ENCODE measurements at places on chromosomes 2 and 18.

DNA sequence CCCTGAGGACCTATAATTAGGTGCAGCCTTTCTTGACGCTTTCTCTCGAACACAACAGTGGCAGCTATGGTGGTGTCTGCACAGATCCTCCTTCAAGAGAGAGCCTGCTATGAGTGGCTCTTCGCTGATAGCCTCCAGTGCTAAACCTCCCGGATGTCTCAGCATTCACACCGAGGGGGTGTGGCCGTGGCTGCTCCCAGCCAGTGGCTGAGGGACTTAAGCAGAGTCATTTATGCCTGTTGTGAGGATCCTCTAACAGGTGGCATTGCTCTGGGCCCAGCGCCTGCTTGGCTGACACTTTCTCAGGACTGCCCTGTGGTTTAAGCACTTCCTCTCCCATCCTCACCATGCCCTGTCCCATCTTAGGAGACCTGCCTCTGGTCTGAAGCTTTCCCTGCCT lies 592.0 kb upstream of the LRRTM1 start:
- no peak for DNase-seq

- no peak for DNase-seq
Measured at GRCh38 chr18:60259052-60259681, 113.4 kb downstream of the MC4R start.

- DNase-seq, result no peak
Measured at GRCh38 chr2:40344364-40344763, 107.5 kb downstream of the SLC8A1 start.

DNA sequence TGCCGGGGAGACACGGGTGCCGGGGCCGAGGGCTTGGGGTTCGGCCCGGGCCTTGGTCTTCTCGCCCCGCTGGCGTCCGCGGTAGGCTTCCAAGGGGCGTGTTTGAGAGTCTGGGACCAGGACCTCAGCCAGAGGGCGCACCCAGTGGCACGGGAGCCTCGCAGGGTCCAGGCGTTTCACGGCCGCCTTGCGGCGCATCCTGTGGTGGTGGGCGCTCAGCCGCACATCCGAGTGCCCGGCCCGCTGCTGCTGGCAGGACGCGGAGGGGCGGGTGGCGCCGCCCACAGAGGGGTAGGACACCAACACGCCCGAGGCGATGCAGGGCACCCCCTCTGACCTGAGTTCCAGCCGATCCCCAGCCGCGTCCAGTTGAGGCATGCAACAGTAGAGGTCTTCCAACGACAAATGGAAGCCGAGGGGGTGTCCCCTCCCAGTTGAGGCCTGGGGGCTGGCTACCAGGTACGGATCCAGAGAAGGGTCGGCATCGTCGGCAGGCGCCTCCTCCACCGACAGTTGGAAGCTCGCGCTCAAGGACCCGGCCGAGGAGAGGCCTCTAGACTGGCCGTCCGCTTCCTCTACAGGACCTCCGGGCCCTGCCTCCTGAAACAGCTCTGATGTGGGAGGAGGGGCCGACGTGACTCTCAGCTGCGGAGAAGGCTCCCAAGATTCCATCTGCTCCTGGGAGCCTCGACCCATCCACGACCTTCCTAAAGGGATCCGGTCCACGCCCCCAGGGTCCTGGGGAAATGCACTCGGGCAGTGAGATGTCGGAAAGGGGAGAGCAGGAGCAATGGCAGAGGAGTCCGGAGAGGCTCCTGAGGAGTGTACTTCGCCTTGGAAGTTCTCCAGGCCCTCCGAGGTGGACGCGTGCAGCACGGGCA lies 6.3 kb downstream of the C2orf81 start:
- DNase-seq, result peak; percentile 15

GRCh38 chr2:68828887-68829708 lies 42.1 kb downstream of the BMP10 start:
- no peak for DNase-seq

GRCh38 chr2:75289771-75290170 lies 90.5 kb upstream of the TACR1 start:
- no peak for DNase-seq

DNA sequence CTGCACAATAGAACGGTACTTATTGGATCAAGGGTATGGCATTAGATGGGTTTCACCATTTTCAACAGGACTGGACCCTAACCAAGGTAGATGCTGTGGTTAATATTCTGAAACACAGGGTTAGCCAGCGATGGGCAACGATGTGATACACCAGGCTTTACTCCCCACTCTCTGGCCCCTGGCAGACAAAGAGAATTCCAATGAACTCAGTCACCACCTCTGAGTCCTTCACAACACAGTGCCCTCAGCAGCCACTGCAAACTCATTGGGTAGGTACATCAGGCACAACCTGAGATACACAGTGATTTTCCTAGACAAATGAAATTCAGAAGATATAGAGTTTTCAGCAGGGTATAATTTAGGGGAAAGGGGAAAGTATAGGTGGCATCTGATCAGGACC lies 634.5 kb downstream of the ZEB2 start:
- DNase-seq, result no peak

GRCh38 chr2:236086971-236087465 lies 81.2 kb downstream of the GBX2 start:
- DNase-seq, result no peak

DNA sequence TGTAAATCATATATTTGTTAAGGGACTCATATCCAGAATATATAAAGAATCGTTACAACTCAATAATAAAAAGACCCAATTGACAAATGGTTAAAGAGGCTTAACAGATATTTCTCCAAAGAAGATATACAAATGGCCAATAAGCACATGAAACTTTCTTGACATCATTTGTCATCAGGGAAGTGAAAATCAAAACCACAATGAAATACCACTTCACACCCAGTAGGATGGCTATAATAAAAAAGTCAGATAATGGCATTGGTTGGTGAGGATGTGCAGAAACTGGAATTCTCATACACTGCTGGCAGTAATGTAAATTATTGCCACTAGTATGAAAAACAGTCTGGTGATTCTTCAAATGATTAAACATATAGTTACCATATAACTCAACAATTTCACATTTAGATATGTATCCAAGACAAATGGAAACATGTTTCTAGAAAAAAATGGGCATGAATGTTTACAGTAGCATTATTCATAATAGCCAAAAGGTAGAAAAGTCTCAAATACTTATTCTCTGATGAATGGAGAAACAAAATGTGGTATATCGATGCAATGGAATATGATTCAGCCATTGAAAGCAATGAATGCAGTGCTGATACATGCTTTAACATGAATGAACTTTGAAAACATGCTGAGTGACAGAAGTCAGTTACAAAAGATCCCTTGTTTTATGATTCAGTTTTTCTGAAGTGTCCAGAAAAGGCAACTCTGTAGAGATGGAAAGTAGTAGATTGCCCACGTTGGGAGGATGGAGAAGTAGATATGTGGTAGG lies 304.6 kb upstream of the ZEB2 start:
- no peak for DNase-seq

DNA sequence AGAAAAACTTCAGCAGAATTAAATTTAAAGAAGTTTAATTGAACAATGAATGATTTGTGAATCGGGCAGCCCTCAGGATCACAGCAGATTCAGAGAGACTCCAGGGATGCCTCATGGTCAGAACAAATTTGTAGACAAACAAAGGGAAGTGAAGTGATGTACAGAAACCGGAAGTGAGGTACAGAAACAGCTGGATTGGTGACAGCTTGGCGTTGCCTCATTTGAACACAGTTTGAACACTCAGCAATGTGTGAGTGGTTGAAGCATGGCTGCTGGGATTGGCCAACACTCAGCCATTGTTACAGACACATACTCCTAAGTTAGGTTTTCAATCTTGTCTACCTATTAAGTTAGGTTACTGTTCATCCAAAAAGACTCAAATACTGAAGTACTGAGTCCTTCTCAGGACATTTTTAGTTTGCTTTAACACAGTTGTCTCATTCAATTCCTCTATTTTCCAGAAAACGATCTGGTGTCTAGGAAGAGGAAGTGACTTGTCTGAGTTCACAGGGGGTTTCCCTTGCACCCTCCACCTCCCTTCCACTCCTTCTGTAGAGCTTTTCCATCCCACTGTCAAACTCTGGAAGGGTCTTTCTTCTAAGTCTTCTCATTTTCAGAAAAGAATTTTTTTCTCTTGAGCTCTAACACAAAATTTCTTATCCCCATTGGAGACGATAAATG lies 137.9 kb downstream of the SLC4A3 start:
- no peak for DNase-seq

- DNase-seq, result no peak
Measured at GRCh38 chr2:230434677-230435324, 18.8 kb downstream of the SP100 start.

GRCh38 chr18:72056171-72056570 lies 488.0 kb downstream of the CBLN2 start:
- no peak for DNase-seq

DNA sequence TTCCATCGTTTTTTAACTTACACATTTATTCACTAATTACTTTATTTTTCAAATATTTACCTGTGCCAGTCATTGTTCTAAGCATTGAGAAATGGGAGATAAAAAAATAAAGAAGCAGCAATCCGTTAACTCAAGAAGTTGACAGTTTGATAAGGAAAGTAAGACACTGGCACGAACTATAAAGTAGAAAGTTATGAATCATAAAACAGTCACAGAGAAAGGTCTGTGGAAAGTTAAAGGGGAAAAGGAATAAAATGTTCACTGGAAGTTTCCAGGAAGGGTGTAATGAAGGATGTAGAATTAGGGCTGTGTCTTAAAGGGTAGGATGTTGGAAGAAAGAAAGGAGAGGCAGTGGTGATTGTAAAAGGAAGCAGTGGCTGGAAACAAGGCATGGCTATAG lies 118.9 kb downstream of the RDH14 start:
- no peak for DNase-seq

DNA sequence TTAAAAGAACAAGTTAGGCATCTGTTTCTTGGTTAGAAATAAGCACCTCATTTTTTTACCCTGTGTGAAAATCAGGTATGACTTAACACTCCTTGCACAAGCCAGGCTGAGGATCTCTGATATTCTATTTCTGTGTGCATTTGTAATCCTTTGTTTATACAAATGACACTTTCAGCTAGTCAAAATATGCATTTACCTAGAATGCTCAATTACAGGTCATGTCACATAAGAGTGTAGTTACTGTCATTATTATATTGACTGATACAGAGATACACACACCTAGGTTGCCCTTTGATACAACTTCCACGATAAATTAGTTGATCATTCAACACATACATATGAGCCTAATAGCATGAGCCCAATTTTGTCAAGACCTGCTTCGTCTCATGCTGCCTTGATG lies 144.3 kb downstream of the CHST9 start:
- no peak for DNase-seq

DNA sequence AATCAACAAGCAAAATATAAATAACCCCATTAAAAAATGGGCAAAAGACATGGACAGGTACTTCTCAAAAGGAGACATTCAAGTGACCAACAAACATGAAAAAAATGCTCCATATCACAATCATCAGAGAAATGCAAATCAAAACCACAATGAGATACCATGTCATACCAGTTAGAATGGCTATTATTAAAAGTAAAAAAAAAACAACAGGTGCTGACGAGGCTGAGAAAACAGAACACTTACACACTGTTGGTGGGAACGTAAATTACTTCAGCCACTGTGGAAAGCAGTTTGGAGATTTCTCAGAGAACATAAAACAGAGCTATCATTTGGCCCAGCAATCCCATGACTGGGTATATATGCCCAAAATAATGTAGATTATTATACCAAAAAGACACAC lies 69.1 kb downstream of the CWC22 start:
- DNase-seq, result no peak

DNA sequence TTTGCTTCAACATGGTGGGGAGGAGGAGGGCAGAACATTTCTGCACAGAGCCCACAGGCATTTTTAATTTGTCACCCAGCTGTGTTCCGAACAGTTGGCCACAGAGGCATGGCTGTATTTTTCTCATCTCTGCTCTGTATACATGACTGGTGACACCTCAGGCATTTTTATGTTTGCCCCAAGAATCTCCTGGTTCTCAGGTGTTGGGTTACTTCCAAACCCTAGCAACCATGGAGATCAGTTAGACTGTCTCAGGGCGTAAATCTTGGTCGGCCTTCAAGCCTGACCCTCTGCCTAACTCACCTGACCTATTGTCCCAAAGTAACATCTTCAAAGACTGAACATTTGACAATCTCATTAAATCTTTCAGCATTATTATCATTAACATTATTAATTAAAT lies 100.0 kb downstream of the ABCA12 start:
- no peak for DNase-seq

DNA sequence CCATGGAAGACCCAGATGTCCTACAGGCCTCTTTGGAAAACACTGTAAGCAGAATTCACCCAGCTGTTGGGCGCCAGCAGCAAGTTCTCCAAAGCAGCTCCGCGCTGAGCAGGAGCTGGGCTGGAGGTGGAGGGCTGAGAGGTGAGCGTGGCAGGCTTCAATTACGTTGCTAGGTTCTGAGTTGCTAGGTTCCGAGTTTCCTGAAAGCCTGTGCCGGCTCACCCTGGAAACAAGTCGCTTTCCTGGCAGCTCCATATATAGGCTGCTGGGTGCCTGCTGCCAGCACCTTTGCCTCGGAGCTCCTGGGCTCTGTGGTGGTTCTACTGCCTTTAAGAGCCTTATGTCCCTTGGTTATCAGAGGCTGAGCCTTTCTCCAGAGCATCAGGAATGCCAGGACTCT lies 14.4 kb upstream of the EGR4 start:
- no peak for DNase-seq

GRCh38 chr2:120109186-120110061 lies 96.5 kb downstream of the EPB41L5 start:
- DNase-seq, result no peak

DNA sequence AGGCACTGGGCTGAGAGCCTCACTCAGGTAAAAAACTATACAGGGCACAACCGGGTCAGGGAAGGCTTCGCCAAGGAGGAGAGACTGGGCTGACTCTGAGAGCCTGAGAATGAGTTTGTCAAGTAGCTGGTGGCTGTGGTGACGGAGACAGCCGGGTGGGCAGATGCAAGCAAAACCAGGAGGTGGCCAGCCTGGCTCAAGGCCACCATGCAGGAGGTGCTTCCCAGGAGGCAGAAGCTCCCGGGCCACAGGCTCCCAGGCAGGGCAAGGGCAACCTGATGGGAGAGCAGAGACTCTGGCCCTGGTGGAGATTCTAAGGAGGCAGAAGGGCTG lies 2.9 kb upstream of the INHBB start:
- no peak for DNase-seq

GRCh38 chr2:199903111-199903510 lies 8.0 kb upstream of the C2orf69 start:
- no peak for DNase-seq

GRCh38 chr2:80830891-80831290 lies 526.3 kb upstream of the LRRTM1 start:
- no peak for DNase-seq

GRCh38 chr2:228433721-228434120 lies 252.2 kb upstream of the SPHKAP start:
- no peak for DNase-seq

GRCh38 chr2:98698896-98699295 lies 32.0 kb downstream of the MGAT4A start:
- no peak for DNase-seq

Data from D721Med (cell line).